Muscle of back (tissue), 13 donors: ENCODE measurements at places on chromosomes 4 and X.

DNA sequence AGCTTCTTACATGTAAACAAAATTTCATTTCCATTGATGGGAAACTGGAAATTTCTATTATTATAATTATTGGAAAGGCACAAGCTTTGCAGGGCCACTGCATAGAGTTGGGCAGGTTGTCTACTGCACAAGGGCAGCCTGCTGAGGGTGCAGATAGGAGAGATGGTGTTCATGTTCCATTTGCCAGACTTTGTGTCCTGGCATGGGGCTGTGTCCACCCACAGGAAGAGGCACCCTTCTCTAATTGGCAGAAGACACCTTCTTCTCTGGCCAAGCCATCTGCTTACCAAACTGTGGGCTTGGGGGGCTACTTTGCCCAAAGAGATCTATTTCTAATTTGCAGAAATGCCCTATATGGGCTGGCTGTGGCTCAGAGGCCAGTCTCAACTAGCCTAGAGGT is 140.7 kb downstream of the GATB start:
- no peak for DNase-seq

- peak; percentile 84 for DNase-seq
Observed at GRCh38 chrX:49199906-49200771, at the start of gene SYP. SYP (minus strand) TSS chrX:49200193; CDS start chrX:49200186, 7 bp downstream.

- DNase-seq = no peak
Observed at GRCh38 chr4:37946503-37947179, 13.6 kb upstream of the PTTG2 start.

- DNase-seq = no peak
Observed at GRCh38 chrX:48196745-48197201, at the start of gene SSX5. SSX5 (minus strand) TSS chrX:48196795; CDS start chrX:48195358, 1,437 bp downstream.

DNA sequence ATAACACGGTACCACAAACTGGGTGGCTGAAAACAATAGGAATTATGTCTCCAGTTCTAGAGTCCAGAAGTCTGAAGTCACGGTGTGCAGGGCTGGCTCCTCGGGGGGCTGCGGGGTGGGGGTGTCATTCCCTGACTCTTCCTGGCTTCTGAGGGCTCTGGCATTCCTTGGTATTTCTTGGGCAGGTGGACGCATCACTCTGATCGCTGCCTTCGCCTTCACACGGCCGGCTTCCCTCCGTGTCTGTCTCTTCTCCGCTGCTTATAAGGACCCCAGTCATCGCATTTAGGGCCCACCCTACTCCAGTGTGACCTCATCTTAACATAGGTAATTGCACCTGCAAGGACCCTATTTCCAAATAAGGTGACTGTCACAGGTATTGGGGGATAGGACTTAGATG is 134.6 kb downstream of the CPZ start:
- DNase-seq = no peak

DNA sequence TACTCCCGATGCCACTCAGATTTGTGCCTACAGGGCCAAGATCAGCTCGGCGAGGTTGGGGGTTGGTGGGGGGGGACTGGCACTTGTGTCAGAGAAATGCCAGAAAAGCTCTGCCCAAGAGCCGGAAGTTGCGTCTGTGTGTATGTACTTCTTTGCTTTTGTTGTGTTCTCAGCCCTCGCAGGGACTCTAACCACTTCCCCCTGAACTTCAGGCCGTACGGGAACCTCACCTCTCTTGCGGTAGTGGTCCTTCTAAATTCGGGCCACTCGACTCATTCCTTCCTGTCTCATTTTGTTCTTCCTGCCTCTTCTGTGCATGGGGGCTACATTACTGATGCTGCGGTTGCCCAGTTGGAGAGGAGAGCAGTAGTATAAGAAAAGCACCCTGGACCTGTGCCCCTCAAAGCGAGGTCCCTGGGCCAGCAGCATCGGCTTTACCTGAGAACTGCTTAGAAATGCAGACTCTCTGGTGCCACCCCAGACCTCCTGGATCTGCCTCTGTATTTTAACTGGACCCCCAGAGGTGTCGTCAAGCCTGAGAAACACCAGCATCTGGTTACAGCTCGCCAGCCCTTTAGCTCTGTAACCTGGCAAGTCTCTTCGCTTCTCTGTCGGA is 146.3 kb upstream of the RPS6KA3 start:
- DNase-seq = no peak

- DNase-seq = no peak
Observed at GRCh38 chrX:66919280-66919832, 280.5 kb upstream of the EDA2R start.

- no peak for DNase-seq
Observed at GRCh38 chr4:109294006-109294405, 8.5 kb downstream of the COL25A1 start.

GRCh38 chr4:37976991-37977470 is 16.8 kb downstream of the PTTG2 start:
- peak; percentile 72 for DNase-seq

DNA sequence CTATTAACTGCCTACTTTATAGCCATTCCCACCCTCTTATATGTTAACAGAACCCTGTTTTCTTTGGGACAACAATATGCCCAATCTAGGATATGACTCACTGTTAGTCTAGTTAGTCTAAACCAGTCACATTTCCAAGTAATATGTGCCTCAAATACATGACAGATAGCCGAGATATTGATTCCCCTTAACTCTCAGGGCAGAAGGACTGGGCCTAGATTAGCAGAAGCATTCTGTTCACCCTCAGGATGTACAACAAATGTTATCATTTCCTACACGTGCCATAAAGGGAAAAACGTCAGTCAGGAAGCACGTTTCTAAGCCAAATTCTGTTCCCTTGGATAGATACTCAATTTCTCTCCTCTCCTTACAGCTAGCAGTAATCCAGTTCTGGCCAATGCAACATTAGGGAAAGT is 114.1 kb downstream of the SLC10A7 start:
- DNase-seq = no peak

GRCh38 chr4:54683616-54684346 is 26.0 kb downstream of the KIT start:
- DNase-seq = no peak

DNA sequence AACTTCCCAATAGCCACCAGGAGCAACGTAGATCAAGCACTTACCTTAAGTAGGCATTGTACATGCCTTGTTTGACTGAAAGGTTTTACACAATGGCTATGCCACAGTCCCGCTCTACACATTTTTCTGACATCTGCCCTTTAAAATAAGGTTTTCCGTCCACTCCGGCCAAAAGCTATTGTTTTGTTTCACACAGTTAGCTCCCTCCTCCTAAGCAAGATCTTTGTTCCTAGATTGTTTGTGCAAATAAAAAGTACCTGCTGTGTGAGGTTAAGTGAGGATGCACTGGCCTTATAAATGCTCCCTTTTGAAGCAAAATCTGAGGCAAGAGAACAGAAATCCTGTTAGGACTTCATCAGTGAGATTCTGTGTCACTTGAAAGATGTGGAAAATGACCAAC is 11.8 kb downstream of the SCD5 start:
- no peak for DNase-seq

GRCh38 chrX:112761242-112762207 is 79.1 kb downstream of the AMOT start:
- no peak for DNase-seq

GRCh38 chrX:9164086-9164485 is 130.2 kb upstream of the FAM9B start:
- DNase-seq = no peak

DNA sequence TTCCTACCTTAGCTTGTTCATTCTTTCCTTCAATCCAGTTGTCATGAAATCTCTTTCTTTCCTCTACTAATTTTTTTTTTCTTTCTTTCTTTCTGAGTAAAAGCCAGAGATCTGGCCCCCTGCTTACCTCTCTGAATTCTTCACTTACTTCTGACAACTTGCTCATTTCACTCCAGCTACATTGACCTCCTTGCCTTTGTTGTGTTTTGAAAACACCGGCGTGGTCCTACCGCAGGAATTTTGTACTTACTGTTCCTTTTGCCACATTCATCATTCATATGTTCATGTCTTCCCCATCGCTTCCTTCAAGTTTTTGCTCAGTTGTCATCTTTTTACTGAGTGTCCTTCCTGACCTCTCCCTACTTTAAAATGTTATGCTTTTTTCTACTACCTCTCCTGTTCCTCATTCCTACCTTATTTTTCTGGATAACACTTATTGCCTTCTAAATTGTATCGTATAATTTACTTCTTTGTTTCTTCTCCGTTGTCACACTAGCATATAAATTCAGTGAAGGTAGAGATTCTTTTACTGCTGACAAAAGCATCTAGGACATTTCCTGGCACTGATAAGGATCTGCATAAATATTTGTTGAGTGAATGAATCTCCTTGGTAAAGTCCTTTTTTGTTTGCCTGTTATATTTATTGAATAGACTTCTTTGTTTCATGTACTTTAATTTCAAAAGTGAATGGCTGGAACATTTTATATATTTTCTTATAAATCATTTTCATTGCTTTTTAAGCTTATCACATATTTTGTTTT is 74.4 kb downstream of the NFKB1 start:
- no peak for DNase-seq

DNA sequence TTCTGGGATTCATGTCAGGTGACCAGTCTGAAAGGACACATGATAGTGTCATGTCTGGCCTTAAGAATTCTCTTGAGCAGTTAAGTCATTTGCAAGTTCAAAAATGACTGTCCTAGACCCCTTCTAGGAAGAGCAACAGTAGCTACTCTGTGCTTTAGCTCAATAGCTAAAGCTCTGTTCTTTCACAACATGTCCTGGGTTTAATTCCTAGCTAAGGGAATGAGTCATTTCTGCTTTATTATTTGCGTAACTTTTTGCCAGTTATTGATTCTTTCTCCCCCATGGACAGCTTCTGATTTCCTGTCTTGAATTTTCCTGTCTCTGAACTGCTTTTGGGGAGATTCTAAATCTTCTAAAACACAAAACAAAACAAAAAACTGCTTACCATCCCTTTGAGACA is 1055.8 kb upstream of the DIAPH2 start:
- no peak for DNase-seq

DNA sequence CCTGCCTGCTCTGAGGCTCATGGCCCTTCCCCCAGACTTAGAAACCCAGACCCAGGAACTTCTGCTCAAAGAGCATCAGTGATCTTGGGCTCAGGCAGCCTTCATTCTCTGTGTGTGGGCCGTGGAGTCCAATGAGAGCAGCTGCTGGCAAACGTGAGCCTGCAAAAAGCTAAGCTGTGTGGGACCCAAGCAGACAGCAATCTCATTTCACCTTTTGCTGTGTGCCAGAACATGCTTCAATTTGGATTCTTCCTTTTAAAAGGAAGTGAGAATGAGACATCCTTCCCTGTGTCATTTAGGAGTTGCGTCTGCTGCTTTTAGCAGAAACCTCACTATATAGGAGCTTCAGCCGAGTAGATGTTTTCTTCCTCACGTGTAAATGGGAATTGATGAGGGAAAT is 238.5 kb downstream of the EVC2 start:
- no peak for DNase-seq

GRCh38 chr4:136246876-136247275 is 1285.4 kb downstream of the PCDH18 start:
- DNase-seq = no peak

GRCh38 chrX:104113222-104113965 is 1.1 kb downstream of the ZCCHC18 start:
- peak; percentile 30 for DNase-seq

- peak; percentile 57 for DNase-seq
Observed at GRCh38 chr4:159016593-159017024, 86.3 kb upstream of the RAPGEF2 start.

GRCh38 chr4:177632481-177632880 is 190.2 kb upstream of the AGA start:
- no peak for DNase-seq

GRCh38 chrX:105823092-105823455 is 735 bp downstream of the NRK start:
- peak; percentile 16 for DNase-seq

- no peak for DNase-seq
Observed at GRCh38 chr4:36719425-36719824, 438.0 kb downstream of the DTHD1 start.

- DNase-seq = no peak
Observed at GRCh38 chrX:105282077-105282476, 61.6 kb upstream of the TEX13A start.

DNA sequence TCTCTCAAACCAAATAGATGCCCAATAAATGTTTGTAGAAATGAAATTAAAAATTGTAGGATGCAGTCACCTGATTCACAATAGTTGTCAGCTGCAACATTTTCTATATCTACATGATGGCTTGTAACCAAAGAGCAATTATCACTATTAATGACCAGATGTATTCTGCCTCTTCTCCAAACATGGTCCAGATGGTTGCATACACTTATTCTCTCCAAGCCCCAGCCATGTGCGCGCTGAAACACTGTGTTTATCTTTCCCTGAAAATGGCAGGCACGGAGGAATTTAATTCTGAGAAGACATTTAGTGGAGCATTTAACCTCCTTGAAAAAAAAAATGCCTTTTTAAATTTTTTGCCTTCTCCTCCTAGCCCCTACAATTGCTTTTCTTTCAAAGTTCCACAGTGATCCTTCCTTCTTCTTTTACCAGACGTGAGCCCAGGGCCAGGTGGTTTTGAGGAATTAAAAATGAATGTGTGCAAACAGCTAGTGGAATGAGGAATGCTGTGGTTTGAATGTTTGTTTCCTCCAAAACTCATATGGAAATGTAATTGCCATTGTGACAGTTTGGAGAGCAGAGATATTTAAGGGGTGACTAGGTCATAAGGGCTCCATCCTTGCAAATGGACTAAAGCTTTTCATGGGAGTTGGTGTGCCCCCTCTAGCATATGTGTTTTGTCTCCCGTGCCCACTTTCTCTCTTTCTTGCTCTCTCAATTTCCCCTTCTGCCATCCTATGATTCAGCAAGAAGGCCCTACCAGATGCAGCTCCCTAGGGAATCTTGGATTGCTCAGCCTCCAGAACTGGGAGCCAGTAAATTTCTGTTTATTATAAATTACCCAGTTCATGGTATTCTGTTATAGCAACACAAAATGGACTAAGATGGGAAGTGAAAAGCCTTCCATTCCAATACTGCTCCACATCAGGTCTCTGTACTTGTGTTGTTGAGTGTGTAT is 136.0 kb downstream of the GABRB1 start:
- no peak for DNase-seq

DNA sequence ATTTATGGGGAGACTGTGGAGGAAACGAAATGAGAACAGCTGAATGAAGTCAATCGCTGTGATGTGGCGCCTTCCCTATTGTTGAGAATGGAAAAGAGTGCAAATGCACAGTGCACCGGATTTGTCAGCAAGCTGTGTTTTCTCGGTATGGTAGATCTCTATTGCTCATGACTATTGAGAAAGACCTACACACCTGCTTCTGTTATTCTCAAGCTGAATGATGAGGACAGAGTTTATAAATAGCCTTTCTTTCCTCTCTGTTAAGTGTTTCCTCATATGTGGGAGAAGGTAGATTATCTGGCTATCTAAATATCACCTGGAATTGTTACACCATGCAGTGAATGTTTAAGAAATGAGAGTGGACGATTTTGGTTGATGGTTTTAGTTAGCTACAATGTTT is 650.7 kb downstream of the IL1RAPL1 start:
- DNase-seq = no peak

- DNase-seq = no peak
Observed at GRCh38 chrX:32592786-32593185, 618.6 kb downstream of the DMD start.
